ENCODE measurements at places on chromosomes 11 and 22.

- no peak for DNase-seq
Observed at GRCh38 chr11:62105667-62106191, 18.1 kb upstream of the INCENP start.

GRCh38 chr11:46970913-46971625, 34.5 kb downstream of the CSTPP1 start:
- DNase-seq = no peak

DNA sequence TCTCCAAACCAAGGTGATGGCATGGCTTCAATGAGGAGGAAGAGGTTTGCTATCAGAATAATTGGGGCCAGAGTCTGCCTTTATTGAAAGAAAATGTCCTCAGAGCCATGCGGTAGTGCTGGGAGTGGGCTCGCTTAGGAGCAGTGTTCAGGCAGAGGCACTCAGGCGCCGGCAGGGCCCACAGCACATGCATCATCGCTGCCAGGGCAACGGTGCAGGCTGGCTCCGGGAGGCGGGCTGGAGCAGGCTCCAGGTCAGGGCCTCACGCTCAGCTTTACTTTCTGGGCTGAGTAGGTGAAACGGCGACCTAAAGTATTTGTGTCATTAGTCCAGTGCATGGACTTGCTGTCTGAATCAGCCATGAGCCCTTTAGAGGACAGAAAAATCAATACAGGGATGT, 169.9 kb upstream of the CCDC90B start:
- no peak for DNase-seq

DNA sequence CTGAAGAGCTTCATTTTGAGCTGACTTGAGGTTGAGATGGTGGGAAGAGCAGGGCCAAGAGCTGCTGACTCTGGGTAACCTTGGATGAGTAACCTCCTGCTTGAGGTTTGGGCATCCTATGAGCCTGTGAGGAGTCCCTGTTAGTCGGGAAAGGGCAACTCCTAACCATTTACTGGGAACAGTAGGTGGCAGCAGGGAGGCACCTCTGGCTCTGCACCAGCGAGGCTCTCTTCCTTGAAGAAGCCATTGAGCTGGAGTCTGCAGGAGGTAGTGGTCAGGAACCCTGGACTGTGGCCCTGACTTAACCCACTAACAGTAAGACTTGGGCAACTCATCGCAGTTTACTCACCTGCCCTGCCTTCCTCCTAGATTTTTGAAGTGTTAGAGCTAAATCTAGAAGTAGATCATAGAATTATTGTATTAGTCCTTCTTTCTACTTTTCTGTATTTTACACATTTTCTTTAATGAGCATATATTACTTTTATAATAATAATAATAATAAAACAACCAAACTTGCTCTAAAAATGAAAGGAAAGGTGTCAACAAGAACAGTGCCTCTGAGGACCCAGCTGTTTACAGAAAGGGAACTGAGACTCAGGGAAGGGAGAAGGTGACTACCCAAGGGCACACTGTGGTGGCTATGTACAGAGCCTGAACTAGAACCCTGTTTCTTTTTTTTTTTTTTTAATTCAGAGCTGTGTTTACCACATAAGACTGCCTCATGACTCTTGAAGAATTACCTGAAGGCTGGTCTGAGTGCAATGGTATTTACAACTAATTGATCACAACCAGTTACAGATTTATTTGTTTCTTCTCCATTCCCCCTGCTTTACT, 47.5 kb downstream of the MEI1 start:
- DNase-seq = peak; percentile 79

DNA sequence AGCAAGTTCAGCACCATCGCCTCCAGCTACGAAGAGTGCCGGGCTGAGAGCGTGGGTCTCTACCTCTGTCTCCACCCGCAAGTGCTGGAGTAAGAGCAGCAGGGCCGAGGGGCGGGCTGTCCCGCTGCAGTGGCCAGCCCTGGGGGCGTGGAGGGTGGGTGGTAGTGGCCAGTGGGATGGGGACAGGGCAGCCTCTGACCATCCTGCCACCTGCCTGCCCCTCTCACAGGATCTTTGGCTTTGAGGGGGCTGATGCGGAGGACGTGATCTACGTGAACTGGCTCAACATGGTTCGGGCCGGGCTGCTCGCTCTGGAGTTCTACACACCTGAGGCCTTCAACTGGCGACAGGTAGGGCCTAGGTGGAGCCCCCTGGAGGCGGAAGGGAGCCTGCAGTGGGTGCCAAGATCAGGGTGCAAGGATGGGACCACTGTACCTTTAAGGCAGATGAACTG, 15.0 kb upstream of the BBS1 start:
- no peak for DNase-seq

Data from HTR-8/SVneo (cell line).